HFFc6 (cell line): ENCODE measurements at places on chromosomes 12 and 14. TPM values are rescaled to one million over a fixed set of nuclear protein-coding genes. Genes with fewer than 3 reads are reported as not detected.

Gene NRL
- total RNA-seq = 0.63 to 1.4 TPM (median 0.65 TPM) in 3 replicates

GRCh38 chr14:85587151-85587711, 57.3 kb downstream of the FLRT2 start:
- peak; percentile 85 for DNase-seq

GRCh38 chr12:94644141-94644979, 6.0 kb downstream of the TMCC3 start:
- DNase-seq = peak; percentile 13

GRCh38 chr12:115377779-115378178, 693.8 kb upstream of the TBX3 start:
- no peak for DNase-seq

- no peak for DNase-seq
These were observed 80.1 kb downstream of the SSPN start for GRCh38 chr12:26275313-26276131.
